ENCODE measurements at places on chromosomes 5 and 9. TPM values are rescaled to one million over a fixed set of nuclear protein-coding genes. Genes with fewer than 3 reads are reported as not detected.
A peak's percentile ranks its signal among the peaks of the same experiment; 100 is the strongest.

Gene MEIKIN
- 1.1 TPM for total RNA-seq

Gene WDR38
- total RNA-seq: not detected

DNA sequence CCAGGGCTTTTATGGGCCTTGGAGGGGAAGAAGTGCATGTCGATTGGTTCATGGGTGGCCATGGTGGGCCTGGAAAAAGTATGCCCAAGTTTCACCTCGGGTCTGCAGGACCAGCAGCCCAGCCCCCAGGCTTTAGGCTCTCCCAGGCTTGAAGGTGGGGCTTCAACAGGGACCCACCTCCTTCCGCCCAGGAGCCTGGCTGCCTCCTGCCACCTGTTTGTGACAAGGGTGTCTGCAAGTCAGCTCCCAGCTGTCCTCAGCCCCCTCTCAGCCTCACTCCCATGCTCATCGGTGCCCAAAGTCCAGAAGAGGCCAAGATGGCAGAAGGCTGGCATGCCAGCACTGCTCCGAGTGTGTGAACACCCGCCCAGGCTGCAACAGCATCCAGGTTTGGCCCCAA is 1063.2 kb upstream of the ACO1 start:
- no peaks in the 10 kb centered on the region for H3K36me3 ChIP-seq
- peaks cover 13% of the 10 kb centered on the region for H3K4me1 ChIP-seq
- H3K27me3 ChIP-seq: no peaks in the 10 kb centered on the region
- DNase-seq: no peak
- no peak overlapping the region for H3K27ac ChIP-seq

Gene GPR151
- not detected for total RNA-seq

Gene FEM1C
- 17.0 TPM for total RNA-seq

GRCh38 chr9:136178061-136178772 is 26.7 kb downstream of the LHX3 start:
- no peaks in the 10 kb centered on the region for H3K27me3 ChIP-seq
- H3K36me3 ChIP-seq: no peaks in the 10 kb centered on the region
- no peak overlapping the region for H3K27ac ChIP-seq
- no peak for DNase-seq

DNA sequence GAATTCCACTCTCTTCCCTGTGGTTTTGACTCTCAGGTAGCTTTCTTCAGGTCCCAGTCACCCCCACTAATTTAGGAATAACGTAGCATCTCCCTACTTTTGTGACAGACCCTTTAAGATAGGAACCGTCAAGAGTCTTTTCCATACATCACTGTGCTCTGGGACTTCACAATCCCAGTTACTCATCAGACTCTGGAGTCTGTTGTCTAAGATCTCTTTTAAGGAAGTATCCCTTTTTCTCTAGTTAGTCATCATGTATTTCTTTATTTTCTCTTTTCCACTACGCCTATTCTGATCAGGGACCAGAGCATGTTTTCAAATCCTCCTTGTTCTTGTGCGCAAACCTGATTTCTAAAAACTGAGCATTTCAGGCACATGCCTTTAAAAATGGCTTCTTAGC is 143.0 kb downstream of the GOLPH3 start:
- DNase-seq: no peak
- H3K36me3 ChIP-seq: no peaks in the 10 kb centered on the region
- H3K27me3 ChIP-seq: peaks cover 8% of the 10 kb centered on the region
- no peak overlapping the region for H3K4me3 ChIP-seq

GRCh38 chr9:112750016-112750763 is at the start of gene SNX30:
Gene SNX30 (plus strand): TSS chr9:112750760. CDS start chr9:112751002, 242 bp downstream.
- H3K4me3 ChIP-seq: peak within 1 kb of the TSS; percentile 78
- peaks cover 2% of the 10 kb centered on the region for H3K36me3 ChIP-seq
- DNase-seq: peak; percentile 83
- H3K27ac ChIP-seq: peak within 1 kb of the TSS; percentile 72
- H3K27me3 ChIP-seq: peaks cover 7% of the 10 kb centered on the region

- no peak overlapping the region for H3K4me3 ChIP-seq
- H3K4me1 ChIP-seq: peaks cover 31% of the 10 kb centered on the region
- H3K27me3 ChIP-seq: no peaks in the 10 kb centered on the region
- H3K27ac ChIP-seq: no peak overlapping the region
- no peak for DNase-seq
- peaks cover 25% of the 10 kb centered on the region for H3K36me3 ChIP-seq
Observed at GRCh38 chr9:100346836-100347235, 5.9 kb downstream of the TEX10 start.

GRCh38 chr9:125241863-125242739 is 958 bp upstream of the HSPA5 start:
- no peaks in the 10 kb centered on the region for H3K27me3 ChIP-seq
- peaks cover 39% of the 10 kb centered on the region for H3K4me1 ChIP-seq
- peak overlapping the region; percentile 98 for H3K27ac ChIP-seq
- no peak for DNase-seq

GRCh38 chr5:61148515-61148914 is 13.8 kb downstream of the SMIM15 start:
- H3K27me3 ChIP-seq: no peaks in the 10 kb centered on the region
- H3K4me3 ChIP-seq: no peak overlapping the region
- no peak for DNase-seq
- no peaks in the 10 kb centered on the region for H3K4me1 ChIP-seq
- H3K27ac ChIP-seq: no peak overlapping the region

DNA sequence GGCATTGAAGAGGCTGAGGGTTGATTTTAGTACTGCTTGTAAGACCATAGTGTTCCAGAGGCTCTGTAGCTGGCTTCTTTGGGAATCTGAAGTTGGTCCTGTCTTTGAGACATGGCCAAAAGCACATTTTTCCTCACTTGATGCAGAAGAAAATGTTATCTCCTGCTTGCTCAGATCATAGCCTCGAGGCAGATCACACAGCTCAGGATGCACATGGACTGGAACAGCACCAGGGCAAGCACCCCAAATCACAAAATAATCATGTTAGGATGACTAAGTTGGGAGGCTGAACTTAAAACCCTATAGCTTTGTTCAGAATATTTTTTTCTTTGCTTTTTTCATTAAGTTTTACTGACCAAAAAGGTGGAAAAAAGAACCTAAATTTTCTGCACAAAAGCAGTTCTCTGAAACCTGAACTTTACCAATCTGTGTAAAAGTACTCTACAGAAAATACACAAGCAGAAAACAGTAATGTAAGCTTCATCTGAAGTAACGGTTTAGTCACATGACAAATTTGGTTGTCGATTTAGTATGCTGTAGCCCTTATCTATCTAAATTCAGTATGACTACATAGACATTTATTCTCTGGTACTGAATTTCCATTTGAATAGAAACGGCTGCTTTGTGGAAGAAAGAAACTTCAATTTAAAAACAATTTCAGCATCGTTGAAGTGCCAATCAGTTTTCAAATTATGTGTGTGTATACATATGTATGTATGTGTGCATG is 3.4 kb downstream of the KLHL9 start:
- peaks cover 38% of the 10 kb centered on the region for H3K36me3 ChIP-seq
- no peak overlapping the region for H3K27ac ChIP-seq
- peak overlapping the region; percentile 10 for H3K4me3 ChIP-seq
- H3K4me1 ChIP-seq: peaks cover 59% of the 10 kb centered on the region
- peaks cover 2% of the 10 kb centered on the region for H3K27me3 ChIP-seq

DNA sequence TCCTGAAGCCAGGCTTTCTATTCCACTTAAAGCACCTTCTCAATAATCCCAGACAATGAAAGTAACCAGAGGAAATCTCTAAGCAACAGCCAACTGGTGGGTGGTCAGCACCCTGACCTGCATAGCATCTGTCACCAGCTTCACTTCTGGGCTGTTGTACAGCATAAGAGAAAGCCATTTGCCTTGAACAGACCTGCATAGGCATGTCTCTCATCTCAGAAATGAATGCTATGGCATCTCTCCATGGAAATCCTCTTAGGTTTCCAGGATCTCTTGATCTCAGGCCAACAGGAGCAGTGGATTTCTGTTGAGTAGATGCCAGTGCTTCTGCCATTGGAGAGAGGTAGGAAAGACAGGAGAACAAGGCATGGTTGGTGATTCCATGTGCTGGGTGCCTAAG is 213.6 kb downstream of the GRIA1 start:
- H3K4me3 ChIP-seq: no peak overlapping the region
- H3K27ac ChIP-seq: no peak overlapping the region
- no peaks in the 10 kb centered on the region for H3K4me1 ChIP-seq

DNA sequence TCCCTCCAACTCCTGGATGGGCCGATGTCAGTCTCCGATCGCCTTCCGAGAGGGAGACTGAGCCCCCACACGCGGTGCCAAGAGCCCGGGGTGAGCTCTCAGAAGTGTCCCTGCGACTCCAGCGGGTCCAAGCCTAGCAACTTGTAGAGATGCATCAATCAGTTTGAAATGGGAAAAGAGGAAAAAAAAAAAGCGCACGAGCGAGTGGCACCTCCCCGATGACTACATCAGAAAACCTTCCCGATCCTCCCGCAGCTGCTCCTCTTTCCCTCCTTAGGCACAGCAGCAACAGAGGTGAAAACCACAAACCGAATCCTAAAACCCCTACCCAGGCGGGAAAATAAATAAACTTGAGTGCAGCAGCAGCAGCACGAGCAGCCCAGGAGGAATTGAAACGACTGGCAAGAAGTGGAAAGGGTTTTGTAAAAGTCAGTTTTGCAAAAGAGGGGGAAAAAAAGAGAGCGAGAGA is 1.0 kb upstream of the EFNA5 start:
- no peak overlapping the region for H3K27ac ChIP-seq
- peaks cover 30% of the 10 kb centered on the region for H3K4me1 ChIP-seq
- DNase-seq: no peak
- H3K36me3 ChIP-seq: no peaks in the 10 kb centered on the region
- peaks cover 71% of the 10 kb centered on the region for H3K27me3 ChIP-seq

Gene LHX3
- total RNA-seq: not detected

DNA sequence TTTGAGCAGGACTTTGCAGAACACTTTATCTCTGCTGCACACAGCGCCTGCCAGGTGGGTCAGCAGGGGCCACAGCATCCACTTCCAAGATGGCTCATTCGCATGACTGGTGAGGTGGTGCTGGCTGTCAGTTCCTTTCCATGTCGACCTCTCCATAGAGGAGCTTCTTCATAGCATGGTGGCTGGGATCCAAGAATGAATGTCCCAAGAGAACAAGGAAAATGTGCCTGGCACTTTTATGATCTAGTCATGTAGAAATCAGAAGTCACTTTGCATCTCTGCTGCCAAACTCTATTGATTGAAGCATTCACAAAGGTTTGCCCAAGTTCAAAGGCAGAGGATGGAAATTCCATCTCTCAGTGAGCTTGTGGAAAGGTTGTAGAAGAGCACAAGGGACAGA is 85.0 kb downstream of the GALNT10 start:
- no peak overlapping the region for H3K4me3 ChIP-seq
- no peak overlapping the region for H3K27ac ChIP-seq
- H3K27me3 ChIP-seq: no peaks in the 10 kb centered on the region
- no peak for DNase-seq
- peaks cover 64% of the 10 kb centered on the region for H3K4me1 ChIP-seq
- H3K36me3 ChIP-seq: peaks cover 20% of the 10 kb centered on the region

Gene IL6ST
- 53.4 TPM for total RNA-seq

Gene KIF4B
- not detected for total RNA-seq

- no peak overlapping the region for H3K4me3 ChIP-seq
- peaks cover 12% of the 10 kb centered on the region for H3K4me1 ChIP-seq
- H3K27me3 ChIP-seq: no peaks in the 10 kb centered on the region
- H3K36me3 ChIP-seq: peaks cover 18% of the 10 kb centered on the region
Observed at GRCh38 chr9:100028201-100028784, 70.5 kb downstream of the ERP44 start.

Gene PLPPR1
- not detected for total RNA-seq

Gene RUSC2
- 1.4 TPM for total RNA-seq

DNA sequence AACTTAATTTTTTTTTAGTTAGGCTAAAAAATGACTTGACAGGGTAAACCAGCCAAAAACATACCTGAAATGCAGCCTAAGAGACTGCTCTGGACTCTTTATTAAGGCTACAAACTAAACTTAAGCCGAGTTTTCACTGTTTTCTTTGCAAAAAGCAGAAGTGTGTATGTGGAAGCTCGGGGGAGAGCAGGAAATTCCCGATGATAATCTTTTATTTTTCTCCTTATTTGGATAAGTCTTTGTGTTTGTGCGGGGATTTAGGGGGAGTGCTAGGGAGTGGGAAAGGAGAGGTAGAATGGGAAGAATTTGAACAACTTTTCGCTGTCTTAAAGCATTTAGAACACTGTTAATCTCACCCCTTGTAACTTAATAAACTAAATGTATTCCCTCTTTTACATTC is 30.7 kb upstream of the GPR21 start:
- no peak for DNase-seq
- H3K4me3 ChIP-seq: no peak overlapping the region
- H3K36me3 ChIP-seq: peaks cover 16% of the 10 kb centered on the region
- no peak overlapping the region for H3K27ac ChIP-seq

Gene SLC34A1
- 1.4 TPM for total RNA-seq

Gene RAI14
- total RNA-seq: 0.76 TPM

DNA sequence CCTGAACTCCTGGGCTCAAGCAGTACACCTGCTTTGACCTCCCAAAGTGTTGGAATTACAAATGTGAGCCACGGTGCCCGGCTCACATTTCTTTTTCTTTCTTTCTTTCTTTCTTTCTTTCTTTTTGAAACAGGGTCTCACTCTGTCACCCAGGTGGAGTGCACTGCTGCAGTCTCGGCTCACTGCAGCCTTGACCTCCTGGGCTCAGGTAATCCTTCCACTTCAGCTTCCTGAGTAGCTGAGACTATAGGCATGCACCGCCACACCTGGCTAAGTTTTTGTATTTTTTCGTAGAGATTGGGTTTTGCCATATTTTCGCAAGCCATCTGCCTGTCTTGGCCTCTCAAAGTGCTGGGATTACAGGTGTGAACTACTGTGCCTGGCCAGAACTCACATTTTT is 183.7 kb downstream of the CCDC171 start:
- H3K27ac ChIP-seq: no peak overlapping the region
- no peaks in the 10 kb centered on the region for H3K27me3 ChIP-seq
- no peak for DNase-seq
- no peaks in the 10 kb centered on the region for H3K36me3 ChIP-seq
- no peaks in the 10 kb centered on the region for H3K4me1 ChIP-seq

Measured in activated CD4-positive, alpha-beta memory T cell treated with anti-CD3 and anti-CD28 coated beads, Interleukin-2, amount 10 ng/mL, durations not matched to agents 7 days and 5 days (primary cell).